ENCODE measurements at places on chromosomes 1 and 21.

GRCh38 chr1:199727682-199728081 is 299.8 kb upstream of the NR5A2 start:
- no peak for DNase-seq

DNA sequence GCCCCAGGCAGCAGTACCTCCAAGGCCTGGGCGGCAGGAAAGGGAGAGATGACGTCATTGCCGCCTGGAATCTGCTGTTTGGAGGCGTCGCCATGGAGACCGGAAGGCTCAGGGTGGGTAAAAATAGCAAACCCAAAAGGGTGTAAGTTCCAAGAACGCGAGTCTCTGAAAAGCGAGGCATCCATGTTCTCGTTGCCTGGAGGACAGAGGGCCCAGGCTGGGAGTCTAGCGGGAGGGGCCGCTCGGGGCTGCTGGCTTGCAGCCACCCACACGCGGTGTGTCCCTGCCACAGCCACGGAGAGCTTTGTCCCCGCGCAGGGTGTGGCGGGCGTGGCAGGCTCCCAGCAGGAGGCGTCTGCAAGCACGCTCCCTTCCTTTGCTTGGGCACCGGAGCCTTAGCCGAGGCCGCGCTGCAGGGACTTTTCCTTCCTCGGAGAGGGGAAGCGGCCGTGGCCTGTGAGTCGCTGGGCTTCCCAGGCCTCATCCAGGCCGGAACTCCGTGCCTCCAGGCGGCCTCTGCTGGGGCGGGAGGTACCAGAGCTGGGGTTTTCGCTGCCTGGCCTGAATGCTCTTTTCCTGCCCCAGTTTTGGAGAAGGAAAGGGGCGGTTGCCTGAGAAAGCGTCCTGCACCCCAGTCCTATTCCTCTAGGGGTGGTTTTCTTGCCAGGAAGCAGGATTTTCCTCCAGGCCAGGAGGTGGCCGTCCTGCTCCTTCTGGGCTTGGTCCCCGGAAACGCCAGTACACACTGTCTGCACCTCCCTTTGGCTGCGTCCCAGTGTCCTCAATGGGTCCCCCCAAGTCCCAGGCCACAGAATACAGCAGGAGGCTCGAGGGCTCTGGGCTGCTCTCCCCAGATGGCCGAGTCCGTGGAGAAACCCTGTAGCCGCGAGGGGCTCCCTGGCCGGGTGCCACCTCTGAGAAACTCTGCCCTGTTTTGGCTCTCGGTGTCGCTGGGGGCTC is 15.3 kb upstream of the SKI start:
- no peak for DNase-seq

DNA sequence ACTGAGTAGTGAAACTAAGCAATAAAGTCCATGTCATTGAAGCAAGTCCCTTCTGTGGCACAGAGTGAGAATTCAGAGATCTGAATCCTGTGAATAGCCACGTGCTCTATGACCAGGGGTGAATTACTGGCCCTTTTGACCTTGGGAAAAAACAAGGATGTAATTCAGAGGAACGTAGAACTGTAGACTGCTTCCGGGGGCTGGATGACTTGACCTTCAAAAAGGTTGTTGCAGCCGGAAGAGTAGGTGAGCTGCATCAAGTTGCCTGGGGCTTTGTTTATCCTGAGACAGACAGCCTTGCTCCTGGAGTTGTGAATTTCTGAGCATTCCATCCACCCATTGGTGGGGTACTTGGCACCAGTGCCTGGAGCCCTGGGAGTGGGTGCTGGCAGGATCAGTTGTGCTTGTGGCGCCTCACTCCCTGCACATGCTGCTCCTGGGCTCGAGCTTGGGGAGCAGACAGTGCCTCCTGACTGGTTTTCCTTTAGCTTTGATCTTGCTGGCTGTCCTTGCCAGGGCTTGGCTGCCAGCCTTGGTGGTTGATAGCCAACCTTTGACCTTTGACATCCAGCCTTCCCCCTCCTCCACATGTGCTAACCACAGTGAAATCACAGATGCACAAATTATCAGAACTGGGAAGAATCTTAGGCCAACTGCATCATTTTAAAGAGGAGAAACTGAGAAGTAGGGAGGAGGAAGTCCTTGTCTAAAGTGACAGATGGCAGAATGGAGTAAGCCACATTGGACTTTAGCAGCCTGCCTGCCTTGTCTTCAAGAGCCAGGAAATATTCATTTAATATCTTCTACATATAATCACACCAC is 16.2 kb upstream of the MYOG start:
- no peak for DNase-seq

GRCh38 chr1:19872190-19872589 is 10.0 kb upstream of the OTUD3 start:
- peak; percentile 40 for DNase-seq

GRCh38 chr1:19824541-19824940 is 9.5 kb upstream of the RNF186 start:
- DNase-seq = no peak

Data from NCI-H1092 treated with DMSO at 0.1 percent for 48 hours (cell line).